ENCODE measurements at places on chromosomes 4 and X. TPM values are rescaled to one million over a fixed set of nuclear protein-coding genes. Genes with fewer than 3 reads are reported as not detected.

DNA sequence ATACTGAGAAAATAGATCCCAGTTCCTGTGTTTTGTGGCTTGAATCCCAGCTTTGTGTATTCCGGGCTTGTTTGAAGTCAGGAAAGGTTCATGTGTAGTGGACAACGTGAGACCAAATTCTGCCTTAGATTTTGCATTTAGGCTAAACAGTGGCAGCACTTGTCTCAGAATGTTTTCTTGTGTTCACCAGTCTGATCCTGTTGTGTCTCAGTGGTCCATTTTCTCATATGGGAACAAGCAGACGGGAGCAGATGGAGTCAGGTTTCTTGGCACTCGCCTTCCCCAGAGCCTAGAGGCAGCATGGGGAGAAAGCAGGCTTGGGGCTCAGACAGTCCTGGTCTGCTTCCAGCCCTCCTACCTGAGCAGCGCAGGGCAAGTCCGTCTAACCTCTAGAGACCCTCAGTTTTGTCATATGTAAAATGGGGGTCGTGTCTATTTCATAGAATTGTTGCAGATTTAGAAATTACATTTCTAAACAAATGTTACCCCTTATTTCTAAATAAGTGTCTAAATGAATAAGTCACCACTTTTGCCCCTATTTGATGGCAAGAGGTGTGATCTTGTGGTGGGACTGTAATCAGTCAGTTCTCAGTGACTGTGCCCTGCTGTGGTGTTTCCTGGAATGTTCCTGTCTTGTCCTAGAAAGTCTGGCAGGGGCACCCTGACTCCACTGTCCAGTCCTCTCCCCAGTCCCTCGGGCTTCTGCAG is 28.3 kb upstream of the MSANTD1 start:
- no peak for DNase-seq
- no peaks in the 10 kb centered on the region for H3K4me1 ChIP-seq
- no peak overlapping the region for H3K27ac ChIP-seq
- no peak overlapping the region for H3K4me3 ChIP-seq
- no peaks in the 10 kb centered on the region for H3K27me3 ChIP-seq

- DNase-seq: no peak
- H3K36me3 ChIP-seq: no peaks in the 10 kb centered on the region
- no peaks in the 10 kb centered on the region for H3K27me3 ChIP-seq
- H3K4me1 ChIP-seq: no peaks in the 10 kb centered on the region
Observed at GRCh38 chr4:28250646-28251045, 1390.0 kb downstream of the STIM2 start.

DNA sequence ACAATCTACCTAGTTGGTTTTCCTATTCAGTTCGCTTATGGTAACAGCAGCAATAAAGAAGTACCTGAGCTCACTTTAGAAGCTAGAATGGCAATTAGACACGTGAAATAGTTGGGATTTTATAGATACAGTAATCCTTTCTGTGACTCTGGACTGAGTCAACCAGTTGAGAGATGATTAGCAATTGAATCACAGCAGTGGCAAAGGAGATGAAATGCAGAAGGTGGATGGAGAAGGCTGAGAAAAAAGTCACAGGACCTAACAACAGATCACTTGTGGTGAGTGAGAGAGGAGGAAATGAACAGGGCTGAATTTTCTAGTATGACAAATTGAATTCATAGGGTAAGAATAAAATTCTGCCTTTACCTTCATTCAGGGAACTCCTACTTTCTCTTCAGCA is 197.1 kb upstream of the MAGEB18 start:
- H3K4me3 ChIP-seq: no peak overlapping the region
- H3K36me3 ChIP-seq: no peaks in the 10 kb centered on the region
- no peak overlapping the region for H3K27ac ChIP-seq
- no peaks in the 10 kb centered on the region for H3K27me3 ChIP-seq
- DNase-seq: no peak
- no peaks in the 10 kb centered on the region for H3K4me1 ChIP-seq

DNA sequence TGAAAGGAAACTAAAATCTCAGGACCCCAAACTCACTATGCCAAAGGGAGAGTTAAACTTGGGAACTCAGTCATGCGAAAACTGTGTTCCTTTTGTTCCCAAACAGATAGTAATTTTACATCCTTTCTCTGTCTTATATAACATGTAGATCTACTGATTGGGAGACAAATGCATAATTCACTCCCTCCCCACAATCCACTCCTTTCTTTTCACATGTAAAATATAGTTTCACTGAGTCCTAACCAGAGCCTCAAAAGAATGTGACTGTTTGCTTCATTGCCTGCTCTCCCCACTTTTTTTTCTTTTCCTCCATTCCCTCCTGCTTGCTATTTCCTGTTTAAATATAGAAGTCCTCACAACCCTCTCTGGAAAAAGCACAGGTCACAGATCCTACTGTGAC is 699.3 kb upstream of the ADGRL3 start:
- no peaks in the 10 kb centered on the region for H3K27me3 ChIP-seq
- no peaks in the 10 kb centered on the region for H3K36me3 ChIP-seq
- no peak overlapping the region for H3K27ac ChIP-seq
- no peak for DNase-seq
- no peaks in the 10 kb centered on the region for H3K4me1 ChIP-seq
- H3K4me3 ChIP-seq: no peak overlapping the region

DNA sequence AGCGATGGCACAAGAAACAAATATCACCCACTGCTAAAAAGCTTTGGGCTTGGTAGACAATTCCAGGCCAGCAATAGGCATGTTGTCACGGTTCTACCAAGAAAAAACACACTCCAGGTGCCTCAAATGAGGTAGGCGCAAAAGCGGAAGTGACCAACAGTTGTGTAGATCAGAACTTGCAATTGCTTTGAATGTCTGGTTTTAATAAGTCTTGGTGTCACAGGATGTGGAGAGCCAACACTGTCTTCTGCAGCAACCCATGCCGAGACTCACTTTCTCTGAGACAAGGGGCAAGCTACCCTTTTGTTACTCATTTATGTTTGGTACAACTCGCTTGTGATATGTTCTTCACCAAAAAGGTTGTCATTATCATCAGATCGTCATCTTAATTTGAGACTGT is 188.8 kb downstream of the HS6ST2 start:
- no peaks in the 10 kb centered on the region for H3K36me3 ChIP-seq
- DNase-seq: no peak
- no peaks in the 10 kb centered on the region for H3K27me3 ChIP-seq
- H3K27ac ChIP-seq: no peak overlapping the region
- H3K4me3 ChIP-seq: no peak overlapping the region

GRCh38 chrX:3699821-3700381 is 13.5 kb downstream of the PRKX start:
- H3K4me3 ChIP-seq: no peak overlapping the region
- H3K27me3 ChIP-seq: no peaks in the 10 kb centered on the region
- no peak for DNase-seq
- peak overlapping the region; percentile 62 for H3K27ac ChIP-seq
- no peaks in the 10 kb centered on the region for H3K36me3 ChIP-seq
- no peaks in the 10 kb centered on the region for H3K4me1 ChIP-seq

IL3RA gene
- 1.3 TPM for total RNA-seq
